ENCODE measurements at places on chromosomes 1 and 21.
A peak's percentile ranks its signal among the peaks of the same experiment; 100 is the strongest.

DNA sequence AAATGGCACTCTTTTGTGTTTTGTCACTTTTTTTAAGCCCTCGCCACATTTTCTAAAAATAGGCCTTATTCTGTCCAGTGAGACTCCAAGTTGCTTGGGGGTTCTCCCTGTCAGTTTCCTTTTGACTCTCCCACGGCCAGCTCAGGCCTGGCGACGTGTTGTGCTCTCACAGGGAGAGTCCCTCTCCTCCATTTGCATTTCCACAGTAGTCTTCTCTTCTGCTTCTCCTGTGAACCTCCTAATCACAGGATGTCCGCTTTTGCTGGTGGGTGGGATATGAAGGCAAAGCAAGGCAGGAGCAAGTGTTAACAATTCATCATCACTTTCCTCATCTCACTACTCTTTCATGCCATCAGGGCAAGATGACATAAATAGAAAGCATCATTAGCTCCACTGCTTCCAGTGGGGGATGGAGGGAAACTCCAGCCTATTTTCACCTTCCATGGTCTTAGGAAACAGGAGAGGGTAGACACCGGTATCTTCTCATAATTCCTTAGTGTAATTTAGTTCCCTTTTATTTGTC, 99.8 kb downstream of the INTS7 start:
- no peak for DNase-seq

DNA sequence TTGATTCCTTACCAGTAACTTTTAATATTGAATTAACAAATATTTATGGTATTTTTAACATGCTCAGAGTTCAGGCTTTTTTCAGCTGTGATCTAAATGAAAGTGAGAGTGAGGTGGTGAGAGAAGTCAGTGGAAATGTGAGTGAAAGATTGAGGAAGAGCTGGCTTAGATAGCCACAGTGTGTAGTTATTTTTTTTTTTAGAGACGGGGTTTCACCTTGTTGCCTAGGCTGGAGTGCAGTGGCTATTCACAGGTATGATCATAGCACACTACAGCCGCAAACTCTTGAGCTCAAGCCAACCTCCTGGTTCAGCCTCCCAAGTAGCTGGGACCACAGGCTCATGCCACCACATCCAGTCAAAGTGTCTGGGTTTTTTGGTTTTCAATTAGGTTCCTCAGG, 10.9 kb downstream of the RNF11 start:
- DNase-seq, result no peak

DNA sequence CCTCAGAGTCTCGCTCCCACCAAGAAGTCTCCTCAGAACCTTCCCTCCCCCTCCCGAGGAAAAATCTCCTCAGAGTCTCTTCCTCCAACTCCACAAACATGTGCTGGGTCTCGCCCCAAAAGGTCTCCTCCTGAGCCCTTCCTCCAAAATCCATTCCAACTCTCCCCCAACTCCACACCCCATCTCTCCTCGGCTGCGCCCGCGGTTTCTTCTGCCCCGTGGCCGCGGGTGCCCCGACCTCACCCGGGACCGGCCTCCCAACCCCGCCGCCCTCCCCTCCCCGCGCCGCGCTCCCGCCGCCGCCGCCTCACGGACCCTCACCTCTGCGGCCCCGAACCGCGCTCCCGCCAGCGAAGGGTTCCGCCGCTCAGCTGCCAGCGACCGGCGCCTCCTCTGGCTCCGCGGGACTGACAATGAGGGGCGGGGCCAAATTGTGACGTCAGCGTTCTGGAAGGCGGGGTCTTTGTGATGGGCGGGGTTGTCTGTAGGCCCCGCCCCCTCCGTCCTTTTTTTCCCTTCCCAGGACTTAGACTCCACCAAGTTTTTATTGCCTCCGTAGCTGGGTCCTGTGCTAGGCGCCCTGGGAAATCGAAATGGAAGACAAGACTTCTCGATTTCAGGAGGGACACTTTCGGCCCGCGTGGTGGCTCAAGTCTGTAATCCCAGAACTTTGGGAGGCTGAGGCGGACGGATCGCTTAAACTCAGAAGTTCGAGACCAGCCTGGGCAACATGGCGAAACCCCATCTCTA, at the start of gene LUZP1:
Gene LUZP1 (minus strand): TSS at position 412 of the 750 bp plus-strand sequence.
- peak; percentile 89 for DNase-seq

DNA sequence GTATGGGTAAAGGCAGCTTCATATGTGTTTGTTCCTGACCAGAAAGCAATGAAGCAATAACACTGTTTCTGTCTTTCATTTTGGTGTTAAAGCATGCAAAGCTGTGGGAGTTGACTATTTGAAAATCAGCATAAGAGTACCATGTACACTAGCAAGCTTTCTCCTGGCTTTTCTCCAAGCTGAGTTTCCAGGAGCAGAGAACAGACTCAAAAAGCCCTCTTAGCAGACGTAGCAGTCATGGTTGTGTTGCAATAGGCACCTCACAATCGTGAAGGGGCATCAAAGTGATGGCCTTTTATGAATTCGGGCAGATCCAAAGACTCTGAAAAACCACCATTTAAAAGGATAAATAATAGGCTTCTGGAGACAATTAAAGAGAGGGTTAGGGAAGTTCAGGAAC, 159.7 kb downstream of the PTGER3 start:
- DNase-seq, result peak; percentile 20

GRCh38 chr1:68442822-68443556, 6.8 kb downstream of the RPE65 start:
- DNase-seq, result peak; percentile 82

DNA sequence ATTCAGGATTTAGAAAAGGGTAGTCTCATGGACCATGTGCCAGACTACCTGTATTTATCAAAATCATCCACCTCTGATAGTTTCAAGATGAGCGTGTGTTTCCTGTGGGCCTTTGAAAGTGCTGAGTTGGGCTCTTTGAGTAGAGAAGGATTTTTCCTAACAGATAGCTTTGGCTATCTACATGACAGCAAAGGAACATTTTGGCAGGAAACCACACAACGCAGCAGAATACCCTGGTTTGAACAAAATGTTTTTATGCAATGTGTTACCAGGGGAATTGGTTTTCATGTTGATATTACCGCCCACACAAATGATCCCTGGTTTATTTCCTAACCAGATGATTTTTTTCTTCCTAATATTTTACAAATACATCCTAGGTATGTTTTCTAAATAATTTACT, 431.4 kb downstream of the NEGR1 start:
- DNase-seq, result no peak

- no peak for DNase-seq
These were observed 272.0 kb downstream of the PTPRC start for GRCh38 chr1:198910816-198911215.

DNA sequence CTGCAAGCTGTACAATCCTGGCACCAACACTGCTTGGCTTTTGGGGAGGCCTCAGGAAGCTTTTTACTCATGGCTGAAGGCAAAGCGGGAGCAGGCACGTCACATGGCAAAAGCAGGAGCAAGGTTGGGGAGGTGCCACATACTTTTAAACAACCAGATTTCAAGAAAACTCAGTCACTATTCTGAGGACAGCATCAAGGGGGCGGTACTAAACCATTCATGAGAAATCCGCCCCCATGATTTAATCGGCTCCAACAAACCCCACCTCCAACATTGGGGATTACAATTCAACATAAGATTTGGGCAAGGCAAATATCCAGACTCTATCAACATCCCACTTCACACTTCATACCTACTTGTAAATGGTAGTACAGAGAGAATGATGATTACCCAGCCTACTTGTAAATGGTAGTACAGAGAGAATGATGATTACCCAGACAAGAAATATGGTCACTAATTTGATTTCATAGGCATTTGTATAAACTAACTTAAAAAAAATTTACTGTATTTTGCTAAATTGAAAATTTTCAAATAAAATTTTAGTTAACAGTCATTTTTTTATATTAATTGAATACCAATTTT, 24.9 kb downstream of the ATP5PF start:
- no peak for DNase-seq

DNA sequence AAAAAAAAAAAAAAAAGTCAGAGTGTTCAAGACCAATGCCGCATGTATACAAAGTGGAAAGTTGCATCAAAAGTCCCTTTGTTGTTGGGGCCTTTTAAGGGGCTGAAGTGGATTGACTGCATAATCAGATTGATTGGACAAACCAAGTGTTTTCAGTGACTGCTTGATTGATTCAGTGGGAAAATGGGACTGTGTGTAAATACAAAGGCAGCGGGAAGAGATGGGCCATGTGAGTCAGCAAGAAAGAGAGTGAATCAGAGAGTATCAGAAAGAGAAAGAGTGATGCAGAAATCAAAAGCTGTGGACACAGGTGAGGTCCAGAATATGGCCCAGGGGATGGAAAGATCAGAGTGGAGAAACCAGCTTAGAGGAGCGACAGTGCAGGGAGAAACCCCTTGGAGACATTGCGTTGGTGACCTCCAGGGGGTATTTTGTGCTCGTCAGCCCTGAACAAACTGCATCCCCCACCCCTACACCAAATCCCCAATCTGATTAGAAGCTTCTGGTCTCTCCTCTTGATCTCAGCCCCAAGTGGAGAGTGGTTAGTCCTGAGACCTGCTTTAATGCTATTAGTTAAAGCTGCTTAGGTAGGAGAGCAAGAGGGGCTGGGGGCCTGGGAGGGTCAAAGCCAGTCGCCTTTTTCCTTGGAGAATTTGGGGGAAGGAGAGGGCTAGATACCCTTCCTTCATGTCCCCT, 5.1 kb upstream of the ETV3L start:
- peak; percentile 12 for DNase-seq

- no peak for DNase-seq
These were observed 111.4 kb downstream of the KCND3 start for GRCh38 chr1:111878091-111878490.

- no peak for DNase-seq
These were observed 175.8 kb upstream of the VAMP3 start for GRCh38 chr1:7595336-7595735.

- DNase-seq, result peak; percentile 75
These were observed 3.6 kb downstream of the KCNE2 start for GRCh38 chr21:34367320-34367935.

DNA sequence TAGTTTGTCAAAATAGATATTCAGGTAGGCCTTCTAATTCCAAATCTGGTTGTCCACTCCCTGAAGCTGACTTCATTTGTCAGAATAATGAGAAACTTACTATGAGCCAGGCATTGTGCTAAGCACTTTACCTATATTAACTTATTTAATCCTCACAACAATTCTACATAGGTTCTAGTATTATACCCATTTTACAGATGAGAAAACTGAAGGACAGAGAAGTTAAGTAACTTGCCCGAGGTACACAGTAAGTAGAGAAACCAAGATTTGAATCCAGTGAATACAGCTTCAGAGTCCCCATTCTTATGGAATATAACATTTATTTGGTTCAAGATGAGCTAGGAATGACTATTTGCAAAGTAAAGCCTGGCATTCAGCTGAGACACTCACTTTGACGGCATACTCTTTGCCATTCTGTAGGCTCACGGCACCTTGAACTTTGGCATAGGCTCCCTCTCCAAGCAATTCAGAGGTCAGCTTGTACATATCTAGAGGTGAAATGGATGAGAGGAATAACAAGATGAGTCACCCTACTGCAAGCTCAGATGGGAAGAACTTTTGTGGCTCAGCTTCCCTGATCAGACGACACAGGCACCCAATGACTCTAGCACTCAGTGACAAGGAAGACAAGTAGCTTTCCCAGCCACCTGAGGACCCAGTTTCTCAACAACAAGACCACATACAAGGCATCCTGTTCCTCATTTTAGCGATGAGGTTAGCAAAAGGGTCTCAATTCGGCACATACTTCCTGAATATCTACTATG, 23.7 kb downstream of the MKNK1 start:
- peak; percentile 27 for DNase-seq

GRCh38 chr1:9724706-9725476, 73.4 kb downstream of the PIK3CD start:
- peak; percentile 86 for DNase-seq

DNA sequence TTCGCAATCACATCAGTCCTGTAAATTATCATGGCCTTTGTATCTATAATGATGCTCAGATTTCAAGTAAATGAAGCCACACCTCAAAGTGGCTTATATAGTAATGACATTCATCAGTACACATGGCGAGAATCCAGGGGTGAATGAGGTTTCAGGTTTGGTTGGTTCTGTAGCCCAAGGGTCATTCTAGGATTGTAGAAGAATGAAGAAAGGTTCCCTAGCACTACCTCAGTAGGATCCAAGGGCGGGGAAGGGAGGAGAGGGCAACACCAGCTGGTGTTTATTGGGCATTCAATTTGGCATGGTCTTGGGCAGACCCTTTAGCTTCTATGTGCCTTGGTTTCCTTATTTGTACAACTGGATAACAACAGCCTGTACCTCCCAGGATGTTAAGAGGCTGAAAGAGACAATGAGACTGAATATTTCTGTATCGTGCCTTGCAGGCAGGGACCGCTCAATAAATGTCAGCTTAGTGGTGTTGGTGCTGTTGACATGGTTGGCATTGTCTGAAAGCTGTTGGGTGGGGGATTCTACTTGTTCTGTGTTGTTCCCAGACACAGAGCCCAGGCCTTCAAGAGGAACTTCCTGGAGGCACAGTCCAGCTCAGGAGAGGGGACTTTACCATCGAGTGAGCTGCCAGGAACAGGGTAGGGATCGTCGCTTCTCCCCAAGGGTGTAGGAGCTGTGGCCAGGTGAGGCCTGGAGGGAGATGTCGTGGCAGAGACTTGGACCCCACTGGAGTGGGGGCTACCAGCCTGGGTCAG, 388.2 kb downstream of the PTPRU start:
- DNase-seq, result no peak

DNA sequence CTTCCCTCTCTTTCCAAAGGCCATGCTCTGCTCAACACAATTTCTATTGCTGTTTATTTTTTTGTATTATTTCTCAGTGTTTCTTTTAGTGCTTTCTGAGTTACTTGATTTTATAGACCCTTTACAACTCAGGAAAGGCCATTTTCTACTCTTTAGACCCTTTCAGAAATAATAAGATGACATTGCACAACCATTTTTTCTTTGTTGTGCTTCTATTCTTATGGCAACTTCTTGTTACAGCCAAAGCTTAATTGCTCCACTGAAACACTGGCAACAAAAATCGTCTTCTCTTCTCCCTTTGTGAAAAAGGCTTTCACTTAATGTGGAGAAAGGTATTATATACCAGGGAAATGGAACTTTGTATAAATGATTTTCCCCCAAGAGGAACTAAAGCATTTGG, 39.0 kb upstream of the SAMSN1 start:
- DNase-seq, result no peak

DNA sequence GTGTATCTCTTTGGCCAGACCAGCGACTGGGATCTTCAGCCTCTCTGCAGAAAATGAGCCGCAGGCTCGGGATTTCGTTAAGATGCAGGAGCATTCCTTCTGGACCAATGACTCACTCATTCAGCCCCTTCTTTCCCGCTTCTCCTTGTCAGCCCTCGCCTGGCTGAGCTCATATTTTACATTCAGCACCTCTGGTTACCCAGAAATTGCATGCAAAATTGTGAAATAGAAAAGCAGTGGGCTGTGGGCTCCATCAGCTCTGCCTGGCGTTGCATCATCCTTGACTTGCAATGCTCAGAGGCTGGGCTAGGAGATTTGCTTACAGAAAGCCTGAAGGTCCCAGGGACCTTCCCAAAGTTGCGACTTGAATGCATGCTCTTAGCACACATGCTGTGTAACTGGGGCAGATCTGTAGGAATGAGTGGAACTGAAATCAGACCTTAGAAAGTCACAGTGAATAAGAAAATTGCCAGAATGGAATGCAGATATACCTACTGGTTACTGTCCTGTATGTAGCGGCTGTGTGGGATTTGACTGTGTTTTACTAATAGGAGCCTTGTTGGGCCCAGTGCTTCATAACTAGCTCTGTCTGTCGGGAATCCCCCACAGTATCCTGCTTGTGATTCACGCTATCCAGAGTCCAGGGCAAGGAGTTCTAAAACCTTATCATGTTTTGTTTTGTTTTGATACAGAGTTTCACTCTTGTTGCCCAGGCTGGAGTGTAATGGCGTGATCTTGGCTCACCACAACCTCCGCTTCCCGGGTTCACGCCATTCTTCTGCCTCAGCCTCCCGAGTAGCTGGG, 444.8 kb downstream of the KIF26B start:
- no peak for DNase-seq

Data from DMS53 (cell line).